ENCODE measurements at places on chromosomes 4 and X. TPM values are rescaled to one million over a fixed set of nuclear protein-coding genes. Genes with fewer than 3 reads are reported as not detected.

The HERC5 gene
- total RNA-seq = 1.1 TPM

The CCNA2 gene
- 0.82 TPM for total RNA-seq

The F11 gene
- not detected for total RNA-seq

The RASSF6 gene
- total RNA-seq = not detected

The NAP1L3 gene
- total RNA-seq = 10.3 TPM

The PPM1K gene
- 32.8 TPM for total RNA-seq

The ZNF630 gene
- total RNA-seq = 1.5 TPM

The GPRASP3 gene
- 8.0 TPM for total RNA-seq

The ZDHHC15 gene
- total RNA-seq = 0.38 TPM

The TLR10 gene
- total RNA-seq = not detected

The PAGE1 gene
- total RNA-seq = not detected

The SMIM31 gene
- total RNA-seq = not detected

The MAGEA10 gene
- total RNA-seq = not detected

The MTMR1 gene
- 21.5 TPM for total RNA-seq

The AKAP17A gene
- total RNA-seq = 20.9 TPM

Data from smooth muscle cell of the coronary artery (primary cell).